K562 (cell line): ENCODE measurements at places on chromosomes 16 and 17. TPM values are rescaled to one million over a fixed set of nuclear protein-coding genes. Genes with fewer than 3 reads are reported as not detected.

- H3K4me1 ChIP-seq = no peaks in the 10 kb centered on the region
- no peak for DNase-seq
- peaks cover 20% of the 10 kb centered on the region for H3K27me3 ChIP-seq
- H3K36me3 ChIP-seq = no peaks in the 10 kb centered on the region
- no peak overlapping the region for H3K27ac ChIP-seq
- no peak overlapping the region for H3K4me3 ChIP-seq
Observed at GRCh38 chr17:39774047-39774446, 36.3 kb downstream of the GRB7 start.

GRCh38 chr17:7513850-7514419 is 29.8 kb downstream of the POLR2A start:
- no peak overlapping the region for H3K27ac ChIP-seq
- DNase-seq = no peak
- no peaks in the 10 kb centered on the region for H3K4me1 ChIP-seq
- no peaks in the 10 kb centered on the region for H3K27me3 ChIP-seq
- H3K4me3 ChIP-seq = no peak overlapping the region

DNA sequence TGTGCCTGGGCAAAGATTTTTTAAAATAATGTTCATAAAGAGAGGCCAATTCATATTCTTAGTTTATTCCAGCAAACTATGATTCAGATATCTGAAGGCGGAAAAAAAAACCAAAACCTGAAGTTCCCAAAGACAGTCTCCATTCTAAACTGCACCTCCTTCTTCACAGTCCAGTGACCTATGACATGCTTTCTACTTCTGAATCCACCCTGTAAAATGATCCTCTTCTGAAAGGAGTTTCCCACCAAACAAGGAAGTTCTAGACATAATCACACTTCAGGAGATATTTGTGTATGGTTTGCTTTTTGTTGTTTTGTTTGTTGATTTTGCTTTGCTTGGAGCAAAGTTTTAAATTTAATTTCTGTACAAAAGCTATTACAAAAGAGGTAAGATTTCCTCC is 12.9 kb upstream of the CHST4 start:
- H3K36me3 ChIP-seq = no peaks in the 10 kb centered on the region
- peaks cover 25% of the 10 kb centered on the region for H3K27me3 ChIP-seq
- H3K4me3 ChIP-seq = no peak overlapping the region
- no peak for DNase-seq

DNA sequence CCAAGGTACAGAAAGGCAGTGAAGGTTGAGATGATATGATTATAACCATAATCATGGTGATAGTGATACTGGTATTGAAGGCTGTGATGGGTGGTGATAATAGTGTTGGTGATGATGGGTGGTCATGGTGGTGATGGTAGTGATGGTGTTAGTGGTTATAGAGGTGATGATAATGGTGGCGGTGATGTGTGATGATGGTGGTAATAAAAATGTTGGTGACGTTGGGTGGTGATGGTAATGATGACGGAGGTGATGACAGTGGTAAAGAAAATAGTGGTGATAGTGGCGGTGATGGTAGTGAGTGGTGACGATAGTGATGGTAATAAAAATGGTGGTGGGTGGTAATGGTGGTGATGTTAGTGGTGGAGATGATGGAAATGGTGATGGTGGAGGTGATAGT is 65.1 kb upstream of the KDM8 start:
- no peak for DNase-seq
- no peaks in the 10 kb centered on the region for H3K4me1 ChIP-seq
- H3K27me3 ChIP-seq = peaks cover 6% of the 10 kb centered on the region
- H3K4me3 ChIP-seq = no peak overlapping the region

DNA sequence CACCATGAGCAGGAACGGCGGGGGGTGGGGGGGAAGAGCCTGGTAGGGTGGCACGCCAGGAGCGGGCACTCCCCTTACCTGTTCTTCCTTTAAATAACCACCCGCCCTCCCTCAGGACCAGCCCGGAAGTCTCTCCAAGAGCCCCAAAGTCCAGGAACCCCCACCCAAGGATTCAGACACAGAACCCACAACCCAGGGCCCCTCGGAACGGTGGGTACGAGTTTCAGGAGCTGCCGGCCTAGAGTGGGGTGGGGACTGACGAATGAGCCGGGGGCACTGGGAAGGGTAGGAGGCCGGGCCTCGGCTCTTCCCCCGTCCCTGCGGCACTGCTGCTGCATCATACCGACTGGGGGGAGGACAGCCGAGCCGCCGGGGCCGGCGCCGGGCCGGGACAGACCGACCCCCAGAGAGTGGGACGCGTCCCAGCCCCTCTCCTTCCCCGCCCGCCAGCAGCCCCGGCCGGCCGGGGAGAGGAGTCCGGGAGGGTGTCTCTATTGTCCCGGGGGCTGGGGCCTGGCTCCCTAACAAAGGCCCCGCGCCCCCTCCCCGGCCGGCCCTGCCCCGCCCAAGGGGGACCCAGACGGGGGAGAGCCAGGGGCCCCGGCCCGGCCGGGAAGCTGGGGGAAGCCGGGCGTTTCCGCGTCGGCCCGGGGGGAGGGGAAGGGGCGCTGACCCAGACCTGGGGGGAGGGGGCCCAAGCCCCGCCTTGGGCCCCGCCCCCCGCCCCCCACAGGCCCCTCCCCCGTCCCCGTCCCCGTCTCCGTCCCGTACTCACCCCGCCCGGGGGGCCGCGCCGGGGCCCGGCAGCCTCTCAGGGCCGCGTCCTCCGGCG is 747 bp downstream of the ATXN7L3 start:
- H3K27ac ChIP-seq = peak overlapping the region; percentile 91
- H3K36me3 ChIP-seq = peaks cover 39% of the 10 kb centered on the region; the same call in 2 of the 3 replicates
- H3K27me3 ChIP-seq = no peaks in the 10 kb centered on the region
- peak overlapping the region; percentile 79 for H3K4me3 ChIP-seq
- peaks cover 38% of the 10 kb centered on the region for H3K4me1 ChIP-seq

DNA sequence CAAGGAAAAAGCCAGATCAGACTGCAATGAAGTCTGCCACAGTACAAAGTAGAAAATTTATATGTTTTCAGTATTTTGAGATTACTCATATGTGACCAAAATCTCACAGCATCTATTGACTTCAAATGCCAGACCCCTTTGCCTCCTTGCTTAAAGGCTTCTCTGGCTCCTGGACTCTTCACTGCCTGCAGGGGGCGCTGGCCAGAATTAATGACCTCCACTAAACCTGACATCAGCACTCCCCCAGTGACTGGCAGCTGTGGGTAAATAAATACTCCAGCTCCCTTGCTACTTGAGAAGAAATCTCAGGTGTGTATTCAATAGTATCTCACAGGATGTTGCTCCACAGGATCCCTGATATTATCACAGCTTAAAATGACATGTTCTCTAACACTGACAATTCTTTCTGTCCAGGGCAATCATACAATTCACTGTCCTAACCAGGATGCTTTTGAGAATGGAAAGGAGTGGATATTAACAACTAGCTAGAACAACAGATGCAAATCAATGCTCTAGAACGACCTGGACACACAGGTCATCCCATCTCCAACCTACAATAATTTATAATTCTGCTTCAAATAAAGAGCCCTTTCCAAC is 4.0 kb downstream of the BECN1 start:
- no peak overlapping the region for H3K4me3 ChIP-seq
- peaks cover 18% of the 10 kb centered on the region for H3K4me1 ChIP-seq
- H3K27me3 ChIP-seq = no peaks in the 10 kb centered on the region

DNA sequence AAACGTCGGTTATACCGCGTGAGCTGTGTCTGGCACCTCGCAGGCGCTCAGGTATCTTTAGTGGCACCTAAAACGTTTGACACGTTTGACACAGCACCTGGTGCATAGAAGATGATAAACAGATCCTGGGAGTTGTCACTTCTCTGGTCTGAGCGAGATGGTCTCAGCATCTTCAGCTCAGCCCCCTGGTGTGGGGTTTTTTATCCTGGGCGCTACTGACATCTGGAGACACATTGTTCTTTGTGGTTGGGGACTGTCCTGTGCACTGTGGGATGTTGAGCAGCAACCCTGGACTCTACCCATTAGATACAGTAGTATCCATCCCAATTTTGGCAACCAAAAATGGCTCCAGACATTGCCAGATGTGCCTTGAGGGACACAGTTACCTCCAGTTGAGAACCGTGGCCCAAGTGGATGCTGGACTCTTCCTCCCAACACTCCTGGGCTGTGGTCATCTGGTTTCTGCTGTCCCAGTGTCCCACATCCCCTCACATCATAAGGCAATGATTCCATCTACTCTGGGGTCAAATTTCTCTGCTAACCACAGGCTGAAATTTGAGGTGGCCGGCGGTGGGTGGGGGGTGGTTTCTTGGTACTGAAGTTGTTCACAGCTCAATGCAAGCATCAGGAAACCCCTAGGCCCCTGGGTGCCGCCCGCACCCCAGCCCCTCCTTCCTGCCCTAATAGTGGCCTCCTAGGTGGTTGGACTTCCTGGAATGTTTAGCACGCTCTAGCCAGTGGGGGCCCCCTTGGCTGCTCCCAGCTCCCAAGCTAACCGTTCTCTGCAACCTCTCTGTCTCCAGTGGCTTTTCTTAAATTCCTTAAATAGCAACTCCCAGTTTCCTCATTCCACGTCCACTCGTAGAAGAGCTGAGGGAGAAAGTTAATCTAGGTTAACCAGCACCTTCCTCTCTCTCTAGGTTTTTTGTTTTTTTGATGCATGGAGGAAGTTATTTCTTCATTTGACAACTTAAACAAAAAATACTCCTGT is 124.8 kb downstream of the ABCC1 start:
- no peak overlapping the region for H3K4me3 ChIP-seq
- DNase-seq = peak; percentile 33
- H3K4me1 ChIP-seq = no peaks in the 10 kb centered on the region; the same call in 1 of the 2 replicates
- H3K36me3 ChIP-seq = peaks cover 68% of the 10 kb centered on the region; the same call in 2 of the 3 replicates
- H3K27ac ChIP-seq = peak overlapping the region; percentile 9; the same call in 1 of the 3 replicates
- no peaks in the 10 kb centered on the region for H3K27me3 ChIP-seq

GRCh38 chr17:42274812-42275526 is 1.2 kb downstream of the STAT5B start:
- H3K27me3 ChIP-seq = no peaks in the 10 kb centered on the region
- H3K36me3 ChIP-seq = peaks cover 42% of the 10 kb centered on the region
- peaks cover 18% of the 10 kb centered on the region for H3K4me1 ChIP-seq
- no peak for DNase-seq
- H3K27ac ChIP-seq = peak overlapping the region; percentile 93
- peak overlapping the region; percentile 81 for H3K4me3 ChIP-seq

GRCh38 chr16:81891736-81892364 is 112.8 kb downstream of the PLCG2 start:
- H3K27me3 ChIP-seq = peaks cover 50% of the 10 kb centered on the region
- no peaks in the 10 kb centered on the region for H3K36me3 ChIP-seq
- DNase-seq = no peak
- no peak overlapping the region for H3K27ac ChIP-seq
- H3K4me1 ChIP-seq = peaks cover 11% of the 10 kb centered on the region

GRCh38 chr16:51982715-51983680 is 563.9 kb downstream of the TOX3 start:
- H3K4me3 ChIP-seq = no peak overlapping the region
- H3K4me1 ChIP-seq = no peaks in the 10 kb centered on the region
- H3K27me3 ChIP-seq = no peaks in the 10 kb centered on the region

GRCh38 chr16:30149250-30149930 is 26.4 kb upstream of the MAPK3 start:
- no peaks in the 10 kb centered on the region for H3K36me3 ChIP-seq
- H3K27me3 ChIP-seq = no peaks in the 10 kb centered on the region
- no peak overlapping the region for H3K27ac ChIP-seq
- no peak overlapping the region for H3K4me3 ChIP-seq

- H3K4me3 ChIP-seq = no peak overlapping the region
- no peak overlapping the region for H3K27ac ChIP-seq
- no peaks in the 10 kb centered on the region for H3K27me3 ChIP-seq
- DNase-seq = no peak
- peaks cover 14% of the 10 kb centered on the region for H3K4me1 ChIP-seq
Observed at GRCh38 chr17:55572599-55572998, 61.3 kb upstream of the SMIM36 start.

GRCh38 chr16:19102187-19102872 is 11.4 kb upstream of the ITPRIPL2 start:
- no peak overlapping the region for H3K4me3 ChIP-seq
- no peak overlapping the region for H3K27ac ChIP-seq
- H3K36me3 ChIP-seq = no peaks in the 10 kb centered on the region

GRCh38 chr16:53583401-53583800 is 80.4 kb upstream of the AKTIP start:
- H3K4me1 ChIP-seq = no peaks in the 10 kb centered on the region; the same call in 2 of the 3 replicates
- H3K36me3 ChIP-seq = no peaks in the 10 kb centered on the region
- H3K27me3 ChIP-seq = no peaks in the 10 kb centered on the region; the same call in 2 of the 3 replicates

DNA sequence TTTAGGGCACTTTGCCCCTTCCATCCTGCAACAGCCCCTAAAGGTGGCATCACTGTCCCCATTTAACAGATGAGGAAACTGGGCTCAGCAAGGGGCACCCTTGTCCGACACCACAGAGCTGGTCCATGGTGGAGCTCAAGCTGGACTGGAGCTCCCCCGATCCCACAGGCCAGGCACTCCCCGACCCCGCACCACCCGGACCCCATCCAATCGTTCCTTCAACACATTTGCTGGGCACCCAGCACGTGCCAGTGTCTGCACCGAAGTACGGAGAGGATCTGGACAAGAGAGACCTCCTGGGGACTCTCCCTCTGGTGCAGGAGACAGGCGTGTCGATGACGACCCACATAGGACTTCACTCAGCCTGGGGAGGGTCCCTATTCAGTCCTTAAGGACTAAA is 13.4 kb downstream of the EMC6 start:
- H3K27me3 ChIP-seq = no peaks in the 10 kb centered on the region
- H3K36me3 ChIP-seq = no peaks in the 10 kb centered on the region
- no peak overlapping the region for H3K4me3 ChIP-seq
- DNase-seq = no peak
- H3K27ac ChIP-seq = no peak overlapping the region

DNA sequence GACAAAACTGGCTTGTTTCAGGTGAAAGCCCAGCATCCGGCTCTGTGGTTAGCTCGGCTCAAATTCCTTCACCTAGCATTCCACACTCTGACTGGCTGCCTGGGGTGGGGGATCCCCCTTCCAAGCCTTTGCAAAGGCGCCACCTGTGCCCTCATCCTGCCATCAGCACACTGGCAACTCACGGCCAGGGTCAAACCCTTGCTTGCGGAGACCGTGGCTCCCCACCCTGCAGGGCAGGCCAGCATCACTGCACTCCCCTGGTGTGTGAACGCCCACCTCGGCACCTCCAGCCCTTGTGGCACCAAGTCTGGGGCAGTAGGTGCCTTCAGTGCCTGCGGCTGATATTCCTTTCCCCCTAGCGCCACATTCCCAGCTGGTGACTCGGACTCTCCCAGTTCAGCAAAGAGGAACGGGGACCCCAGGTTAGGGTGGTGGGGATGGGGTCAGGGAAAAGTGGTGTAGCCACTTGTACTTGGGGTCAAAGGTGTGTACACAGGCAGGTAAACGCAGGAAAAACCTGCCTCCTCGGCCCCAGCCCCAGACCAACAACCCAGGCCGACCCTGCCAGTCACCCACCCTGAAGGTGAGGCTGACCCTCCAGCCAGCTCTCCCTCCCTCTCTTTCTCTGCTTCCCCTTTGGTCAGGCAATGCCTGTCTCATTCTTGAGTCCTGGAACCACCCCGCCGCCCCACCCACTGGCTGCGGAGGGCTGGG is 1.1 kb downstream of the FLII start:
- H3K4me1 ChIP-seq = peaks cover 58% of the 10 kb centered on the region
- H3K27me3 ChIP-seq = no peaks in the 10 kb centered on the region
- H3K27ac ChIP-seq = peak overlapping the region; percentile 80; the same call in 2 of the 3 replicates
- peaks cover 28% of the 10 kb centered on the region; the same call in 1 of the 3 replicates for H3K36me3 ChIP-seq
- DNase-seq = peak; percentile 60

- no peaks in the 10 kb centered on the region for H3K36me3 ChIP-seq
- peaks cover 11% of the 10 kb centered on the region for H3K27me3 ChIP-seq
- no peak overlapping the region for H3K4me3 ChIP-seq
- H3K27ac ChIP-seq = no peak overlapping the region
- DNase-seq = peak; percentile 51
- H3K4me1 ChIP-seq = peaks cover 9% of the 10 kb centered on the region
Observed at GRCh38 chr17:1312261-1312870, 32.9 kb downstream of the TRARG1 start.

Gene TTYH2
- total RNA-seq = 1.1 and 1.6 TPM in 2 replicates

Gene TAC4
- total RNA-seq = not detected in 2 replicates

Gene MARVELD3
- total RNA-seq = not detected in 2 replicates
